Activated T-helper 2 cell treated with anti-CD3 and anti-CD28 coated beads, Interferon-gamma antibody, Interleukin-2, Interleukin-4, amounts not matched to agents 10 μg/mL and 5 μg/mL and 100 μg/mL, durations not matched to agents 14 hours and 24 hours and 36 hours (primary cell): ENCODE measurements at places on chromosomes 13 and 19. TPM values are rescaled to one million over a fixed set of nuclear protein-coding genes. Genes with fewer than 3 reads are reported as not detected.

Gene MLNR
- not detected in 2 replicates for total RNA-seq

DNA sequence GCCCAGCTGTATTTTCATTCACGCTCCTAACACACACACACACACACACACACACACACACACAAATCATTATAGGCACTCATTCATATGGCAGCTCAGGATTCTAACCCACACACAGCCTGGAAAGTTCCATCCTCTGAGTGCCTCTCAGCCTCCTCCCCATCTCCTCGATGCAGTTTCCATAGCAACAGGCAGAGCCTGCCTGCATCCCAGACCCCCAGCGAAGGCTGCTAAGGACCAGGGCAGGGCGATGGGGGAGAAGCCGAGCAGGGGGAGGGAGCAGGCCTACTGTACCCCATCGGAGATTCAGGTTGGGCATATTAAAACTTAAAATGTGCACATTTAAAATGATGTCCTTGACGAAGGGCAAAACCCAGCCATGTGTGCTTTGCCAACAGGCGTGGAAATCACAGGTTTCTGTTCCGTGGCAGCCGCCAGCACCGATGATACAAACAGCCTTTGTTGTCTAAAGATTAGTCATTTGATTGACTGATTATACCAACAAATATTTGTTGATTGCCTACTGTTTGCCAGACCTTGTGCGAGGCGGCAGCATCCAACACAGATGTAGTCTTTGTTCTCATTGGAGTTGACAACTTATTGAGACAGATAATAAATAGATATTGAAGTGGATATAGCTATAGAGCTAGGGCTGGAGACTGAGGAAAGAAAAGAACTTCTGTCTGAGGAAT, 43.8 kb upstream of the USP29 start:
- no peak overlapping the region for H3K27ac ChIP-seq
- DNase-seq, result no peak
- no peaks in the 10 kb centered on the region for H3K4me1 ChIP-seq
- H3K27me3 ChIP-seq, result no peaks in the 10 kb centered on the region

Gene KLK3
- total RNA-seq, result not detected in 2 replicates

DNA sequence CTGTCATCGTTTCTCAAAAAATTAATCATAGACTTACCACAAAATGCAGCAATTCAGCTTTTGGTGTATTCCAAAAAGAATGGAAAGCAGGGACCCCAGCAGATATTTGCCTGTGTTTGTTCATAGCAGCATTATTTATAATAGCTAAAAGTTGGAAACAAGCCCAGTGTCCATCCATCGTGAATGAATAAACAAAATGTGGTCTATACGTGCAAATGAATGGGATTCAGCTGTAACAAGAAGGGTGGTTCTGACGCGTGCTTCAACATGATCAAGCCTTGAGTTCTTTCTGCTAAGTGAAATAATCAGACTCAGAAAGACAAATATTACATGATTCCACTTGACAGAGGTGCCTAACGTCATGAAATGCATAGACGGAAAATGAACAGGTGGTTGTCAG, 36.4 kb downstream of the PSG11 start:
- no peak overlapping the region for H3K27ac ChIP-seq
- H3K27me3 ChIP-seq, result no peaks in the 10 kb centered on the region
- H3K36me3 ChIP-seq, result no peaks in the 10 kb centered on the region
- no peak overlapping the region for H3K4me3 ChIP-seq
- no peaks in the 10 kb centered on the region for H3K4me1 ChIP-seq

- H3K4me3 ChIP-seq, result no peak overlapping the region
- no peak for DNase-seq
- H3K27me3 ChIP-seq, result peaks cover 6% of the 10 kb centered on the region
These were observed 27.9 kb downstream of the COL4A2 start for GRCh38 chr13:110334841-110335490.

Gene SLAIN1
- total RNA-seq, result 33.3 and 35.9 TPM in 2 replicates

- no peak overlapping the region for H3K27ac ChIP-seq
- H3K4me3 ChIP-seq, result no peak overlapping the region
- H3K4me1 ChIP-seq, result no peaks in the 10 kb centered on the region
- H3K36me3 ChIP-seq, result peaks cover 47% of the 10 kb centered on the region
- no peaks in the 10 kb centered on the region for H3K27me3 ChIP-seq
These were observed 30.0 kb downstream of the ZNF787 start for GRCh38 chr19:56091066-56091490.

Gene HNRNPL
- total RNA-seq, result 700 and 708 TPM in 2 replicates

GRCh38 chr19:48006762-48007161, 12.3 kb downstream of the ELSPBP1 start:
- no peak for DNase-seq
- H3K27me3 ChIP-seq, result no peaks in the 10 kb centered on the region
- no peak overlapping the region for H3K4me3 ChIP-seq
